ENCODE measurements at places on chromosomes 16 and 17.

GRCh38 chr17:4594931-4595684 lies 10.8 kb downstream of the SMTNL2 start:
- peak; percentile 62 for DNase-seq

- DNase-seq, result no peak
Measured at GRCh38 chr17:62705156-62705777, 77.8 kb downstream of the MRC2 start.

- DNase-seq, result no peak
Measured at GRCh38 chr17:13129356-13129755, 111.5 kb upstream of the ELAC2 start.

GRCh38 chr17:43479948-43480347 lies 3.8 kb upstream of the DHX8 start:
- DNase-seq, result no peak

DNA sequence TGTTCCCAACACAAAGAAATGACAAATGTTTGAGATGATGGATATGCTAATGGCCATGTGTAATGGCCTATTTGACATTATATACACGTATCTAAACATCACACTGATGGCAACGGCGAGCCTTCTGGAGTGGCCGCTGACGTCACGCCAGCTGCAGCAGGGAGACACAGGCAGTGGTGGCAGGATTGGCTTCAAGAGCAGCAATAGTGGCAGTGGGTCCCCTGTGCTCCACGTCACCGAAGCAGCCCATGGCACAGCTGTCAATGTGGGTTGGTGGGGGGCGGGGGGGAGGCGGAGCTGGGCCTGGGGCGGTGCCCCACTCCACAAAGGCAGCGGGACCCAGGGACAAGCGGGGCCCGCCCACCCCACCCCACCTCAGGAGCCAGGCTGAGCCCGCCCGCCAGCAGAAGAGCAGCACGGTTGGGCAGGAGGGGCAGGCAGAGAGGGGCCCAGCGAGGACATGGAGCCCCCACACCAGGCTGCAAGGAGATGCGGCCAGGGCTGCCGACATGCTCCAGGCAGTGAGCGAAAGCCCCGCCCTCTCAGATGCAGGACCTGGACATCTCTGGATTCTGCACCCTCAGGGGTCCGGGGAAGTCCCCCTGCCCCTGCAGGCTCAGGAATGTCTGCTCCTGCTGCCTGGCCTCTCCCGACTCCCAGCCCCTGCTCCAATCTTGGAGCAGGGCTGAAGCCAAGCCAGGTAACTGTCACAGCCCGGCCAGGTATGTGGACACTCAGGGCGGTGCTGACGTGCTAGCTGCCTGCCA lies 64.6 kb downstream of the USP32 start:
- no peak for DNase-seq

GRCh38 chr17:34675605-34676004 lies 96.2 kb downstream of the TMEM132E start:
- DNase-seq, result no peak

DNA sequence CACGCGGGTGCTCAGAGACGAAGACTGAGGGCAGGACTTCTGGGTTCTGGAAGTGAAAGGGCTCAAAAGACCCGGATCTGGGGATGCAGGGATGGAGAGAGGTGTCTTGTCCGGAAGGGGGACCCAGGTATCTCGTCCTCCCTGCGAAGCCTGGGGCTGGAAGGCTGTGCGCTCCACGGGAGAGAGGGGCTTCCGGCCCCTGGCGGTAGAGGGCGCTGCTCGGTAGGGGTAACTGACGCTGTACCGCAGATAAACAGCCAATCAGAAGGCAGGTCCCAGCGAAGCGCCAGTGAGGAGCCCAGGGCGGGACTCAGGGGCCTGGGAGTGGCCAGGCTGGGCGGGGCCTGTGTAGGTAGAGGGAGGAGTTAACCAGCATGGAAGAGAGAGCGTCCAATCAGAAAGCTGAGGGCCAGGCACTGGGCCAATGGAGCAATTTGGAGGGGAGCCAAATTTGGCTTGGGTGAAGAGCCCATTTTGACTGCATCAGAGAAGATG lies 804 bp downstream of the TGFB1I1 start:
- peak; percentile 75 for DNase-seq

DNA sequence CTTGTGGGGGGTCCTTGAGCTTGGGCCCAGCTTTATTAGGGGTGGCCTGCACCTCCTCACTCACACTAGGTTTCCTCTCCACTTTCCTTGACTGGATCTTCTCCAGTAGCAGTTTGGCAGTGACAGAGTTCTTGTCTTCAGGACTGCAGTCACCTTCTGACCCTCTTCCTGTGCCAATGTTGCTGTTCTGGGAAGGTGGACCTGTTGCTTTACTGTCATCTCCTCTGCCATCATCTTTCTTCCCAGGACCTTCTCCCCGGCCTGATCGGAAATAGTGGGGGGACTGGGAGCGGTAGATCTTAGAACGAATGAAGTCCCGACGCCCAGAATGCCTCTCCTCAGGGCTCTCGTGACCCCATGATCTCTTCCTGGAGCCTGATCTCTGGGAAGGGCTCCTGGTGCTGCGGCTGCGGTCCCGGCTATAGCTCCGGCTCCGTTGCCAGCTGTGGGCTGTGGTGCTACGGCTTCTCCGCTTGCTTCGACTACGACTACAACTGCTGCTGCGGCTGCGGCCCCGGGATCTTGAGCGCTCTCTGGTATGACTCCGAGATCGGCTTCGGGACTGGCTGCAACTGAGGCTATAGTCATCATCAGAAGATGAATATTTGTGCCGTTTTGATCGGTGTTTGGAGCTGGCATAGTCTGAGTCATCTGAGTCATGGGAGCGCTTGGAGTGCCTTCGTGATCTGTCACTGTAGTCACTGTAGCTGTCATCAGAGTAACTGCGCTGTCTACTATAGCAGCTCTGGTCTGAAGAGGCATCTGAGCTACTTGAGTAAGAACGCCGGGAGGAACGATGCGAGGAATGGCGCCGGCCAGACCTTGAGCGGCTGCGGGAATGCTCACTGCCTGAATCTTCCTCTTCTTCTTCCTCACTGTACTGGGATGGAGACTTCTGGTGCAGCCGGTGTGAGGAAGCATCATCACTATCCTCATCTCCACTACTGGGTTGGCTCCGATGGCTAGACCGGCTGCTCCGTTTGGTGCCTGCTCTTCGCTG lies 9.5 kb upstream of the ITGA2B start:
- DNase-seq, result no peak

DNA sequence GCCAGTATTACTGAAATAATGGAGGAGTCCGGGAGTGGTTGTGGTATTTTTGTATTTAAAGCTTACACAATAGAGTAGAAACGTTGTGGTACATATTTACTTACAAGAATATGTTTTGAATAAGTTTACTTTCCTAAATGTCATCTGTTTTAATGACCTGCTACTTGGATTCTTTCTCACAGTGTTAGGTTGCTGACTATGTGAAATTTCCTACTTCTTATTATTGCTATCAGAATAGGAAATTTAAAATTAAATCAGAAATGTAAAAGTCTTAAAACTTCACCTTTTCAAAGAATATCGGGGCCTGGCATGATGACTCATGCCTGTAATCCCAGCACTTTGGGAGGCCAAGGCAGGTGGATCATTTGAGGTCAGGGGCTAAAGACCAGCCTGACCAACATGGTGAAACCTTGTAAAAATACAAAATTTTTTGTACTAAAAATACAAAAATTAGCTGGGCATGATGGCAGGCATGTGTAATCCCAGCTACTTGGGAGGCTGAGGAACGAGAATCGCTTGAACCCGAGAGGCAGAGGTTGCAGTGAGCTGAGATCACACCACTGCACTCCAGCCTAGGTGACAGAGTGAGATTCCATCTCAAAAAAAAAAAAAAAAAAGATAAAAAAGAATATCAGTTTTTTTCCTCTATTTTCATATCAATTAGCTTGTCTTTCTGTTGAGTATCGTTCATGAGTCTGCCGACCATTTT lies 77.8 kb downstream of the VMP1 start:
- DNase-seq, result no peak

- DNase-seq, result no peak
Measured at GRCh38 chr16:85991856-85992255, 92.9 kb downstream of the IRF8 start.

DNA sequence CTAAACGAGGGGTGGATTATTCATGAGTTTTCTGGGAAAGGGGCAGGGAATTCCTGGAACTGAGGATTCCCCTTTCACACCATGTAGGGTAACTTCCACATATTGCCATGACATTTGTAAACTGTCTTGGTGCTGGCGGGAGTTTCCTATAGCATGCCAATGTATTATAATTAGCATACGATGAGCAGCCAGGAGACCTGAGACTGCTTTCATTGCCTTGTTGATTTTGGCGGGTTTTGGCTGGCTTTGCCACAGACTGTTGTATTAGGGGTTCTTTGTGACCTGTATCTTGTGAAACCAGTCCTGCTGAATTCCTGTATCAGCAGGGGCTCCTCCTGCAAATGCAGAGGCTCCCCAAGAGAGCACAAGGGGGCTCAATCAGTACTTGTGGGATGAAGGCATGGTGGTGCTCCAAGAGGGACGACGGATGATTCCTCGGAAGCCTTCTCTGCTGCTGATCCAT lies 104.4 kb upstream of the CACNG5 start:
- no peak for DNase-seq

DNA sequence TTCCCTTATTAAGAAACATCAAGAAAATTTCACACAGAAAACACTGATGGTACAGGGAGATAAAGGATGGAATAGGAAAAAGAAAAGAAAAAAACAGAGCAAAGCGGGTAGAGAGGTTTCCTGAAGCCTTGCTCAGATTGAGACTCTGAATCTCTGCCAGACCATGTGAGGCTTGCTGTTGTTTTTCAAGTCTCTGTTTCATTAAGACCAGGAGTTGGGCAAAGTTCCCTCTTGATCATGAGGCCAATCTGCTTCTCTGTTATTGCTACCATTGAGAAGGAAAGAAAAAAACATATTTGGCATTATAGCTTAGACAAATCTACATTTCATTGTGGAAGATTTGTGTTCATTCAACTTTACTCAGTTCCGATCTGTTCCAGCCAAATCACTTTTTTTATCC lies 201.6 kb upstream of the SOX9 start:
- no peak for DNase-seq

- DNase-seq, result no peak
Measured at GRCh38 chr17:63378411-63379375, 67.4 kb downstream of the CYB561 start.

DNA sequence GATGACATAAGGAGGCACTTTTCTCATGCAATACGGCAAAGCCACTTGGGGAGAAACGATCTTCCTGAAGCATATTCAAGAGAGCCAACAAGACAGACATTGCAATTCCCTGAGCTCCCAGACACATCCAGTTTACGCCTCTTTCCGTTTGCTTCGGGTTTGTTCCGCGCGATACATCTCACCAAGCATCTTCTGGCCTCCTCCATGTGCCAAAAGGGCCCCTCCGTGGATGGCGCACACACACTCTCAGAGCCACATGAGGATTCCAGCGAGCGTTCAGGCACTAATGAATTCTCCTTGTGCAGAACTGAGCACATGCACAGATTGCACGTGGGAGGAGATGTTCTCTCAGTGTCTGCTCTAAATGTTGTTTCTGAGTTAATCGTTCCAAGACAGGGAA lies 146.7 kb upstream of the SHISA6 start:
- DNase-seq, result no peak
